H54 (cell line): ENCODE measurements at places on chromosomes 11 and 22.

- no peak for DNase-seq
Observed at GRCh38 chr11:29243616-29244015, 773.2 kb downstream of the KCNA4 start.

DNA sequence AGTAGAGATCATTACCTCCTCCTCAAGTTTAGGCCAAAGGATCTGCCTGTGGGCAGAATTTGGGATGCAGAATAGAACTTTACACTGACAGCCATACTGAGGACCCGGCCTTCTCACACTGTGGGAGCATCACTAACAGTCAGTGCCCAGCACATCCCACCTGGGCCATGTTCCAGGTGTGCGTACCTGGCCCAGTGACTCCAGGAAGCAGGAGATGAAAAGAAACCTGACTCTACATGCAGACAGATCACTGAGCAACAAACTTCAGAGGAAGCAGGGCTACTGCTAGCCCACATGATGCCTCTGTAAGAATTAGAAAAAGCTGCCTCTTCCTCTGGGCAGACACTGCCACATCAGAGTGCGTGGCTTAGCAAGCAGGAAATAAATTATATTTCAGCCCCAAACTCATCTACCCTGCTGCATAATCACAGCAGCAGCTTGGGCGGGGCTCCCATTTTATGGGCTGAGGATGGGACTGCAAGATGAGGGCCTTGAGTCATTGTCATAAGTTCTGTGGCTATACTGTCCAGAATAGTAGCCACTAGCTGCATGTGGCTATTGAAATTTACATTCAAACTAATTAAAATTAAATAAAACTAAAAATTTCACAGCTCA lies 6.0 kb upstream of the LMO2 start:
- DNase-seq = no peak

GRCh38 chr22:29854432-29854831 lies 16.4 kb upstream of the ASCC2 start:
- DNase-seq = no peak

DNA sequence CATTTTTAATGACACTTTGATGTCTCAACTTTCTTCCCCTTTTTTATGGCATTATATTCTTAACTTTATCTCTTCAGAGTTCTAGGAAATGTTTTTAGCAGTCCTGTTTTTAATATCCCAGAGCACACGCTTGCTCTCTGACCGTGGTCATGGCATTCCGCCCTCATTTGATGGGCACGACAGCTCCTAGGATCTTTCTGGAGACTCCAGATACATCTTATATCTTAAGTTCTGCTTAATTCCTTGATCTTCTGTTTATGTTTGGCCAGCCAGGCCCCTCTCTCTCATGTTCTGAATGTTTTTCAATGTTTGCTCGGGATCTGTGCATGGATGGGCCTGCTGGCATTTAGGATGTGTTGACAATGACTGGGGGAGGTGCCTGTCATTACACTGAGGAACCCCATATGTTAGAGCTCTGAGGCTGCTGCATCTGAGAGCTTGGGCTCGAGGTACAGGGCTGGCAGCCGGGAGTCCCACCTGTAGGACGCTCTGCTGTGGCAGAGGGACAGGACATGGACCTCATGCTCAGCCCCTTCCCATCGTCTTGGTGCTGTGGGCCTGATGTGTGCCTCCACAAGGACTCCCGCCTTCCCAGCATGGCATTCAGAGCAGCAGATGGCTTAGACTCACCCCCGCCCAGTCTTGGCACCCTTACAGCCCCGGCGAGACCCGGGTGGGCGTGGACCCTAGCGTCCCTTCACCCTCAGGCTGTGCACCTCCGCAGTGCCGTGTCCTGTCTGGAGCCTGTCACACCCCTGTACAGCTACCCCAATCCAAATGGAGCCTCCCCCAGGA lies 75.0 kb downstream of the CDKN1C start:
- DNase-seq = no peak

DNA sequence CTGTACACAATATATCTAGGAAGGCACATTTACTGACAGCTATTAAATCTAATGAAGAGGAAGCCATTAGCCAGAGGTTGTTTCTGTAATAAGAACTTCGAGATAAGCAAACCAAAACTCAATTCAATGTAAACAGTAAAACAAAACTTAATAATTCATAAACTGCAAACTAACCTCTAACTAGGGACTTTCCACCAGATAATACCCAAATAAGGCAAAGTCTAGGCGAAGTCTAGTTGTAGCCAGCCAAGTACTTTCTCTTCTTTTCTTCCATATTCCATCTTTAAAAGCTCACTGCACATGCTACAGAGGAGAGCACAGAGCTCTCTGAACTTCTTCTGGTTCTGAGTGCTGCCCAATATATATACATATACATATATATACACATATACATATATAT lies 229.9 kb upstream of the ANO5 start:
- no peak for DNase-seq

GRCh38 chr22:26586556-26587325 lies 3.2 kb downstream of the TPST2 start:
- no peak for DNase-seq

DNA sequence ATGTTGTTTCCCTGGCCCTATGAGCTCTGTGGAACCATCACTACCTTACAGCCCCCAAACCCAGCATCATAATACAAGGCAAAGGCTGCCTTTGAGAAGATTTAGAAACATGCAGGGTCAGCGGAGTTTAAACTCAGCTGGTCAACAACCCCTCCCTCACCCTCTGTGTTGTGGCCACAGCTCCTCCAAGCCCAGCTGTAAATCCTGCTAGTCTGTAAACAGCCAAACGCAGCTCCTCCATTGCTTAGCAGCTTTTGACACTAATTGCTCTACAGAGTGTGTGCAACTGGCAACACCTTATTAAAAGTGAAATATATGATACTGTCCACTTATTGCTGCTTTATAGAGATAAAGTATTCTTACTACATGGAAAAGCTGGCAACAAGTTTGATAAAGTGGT lies 29.1 kb downstream of the OPCML start:
- DNase-seq = no peak

DNA sequence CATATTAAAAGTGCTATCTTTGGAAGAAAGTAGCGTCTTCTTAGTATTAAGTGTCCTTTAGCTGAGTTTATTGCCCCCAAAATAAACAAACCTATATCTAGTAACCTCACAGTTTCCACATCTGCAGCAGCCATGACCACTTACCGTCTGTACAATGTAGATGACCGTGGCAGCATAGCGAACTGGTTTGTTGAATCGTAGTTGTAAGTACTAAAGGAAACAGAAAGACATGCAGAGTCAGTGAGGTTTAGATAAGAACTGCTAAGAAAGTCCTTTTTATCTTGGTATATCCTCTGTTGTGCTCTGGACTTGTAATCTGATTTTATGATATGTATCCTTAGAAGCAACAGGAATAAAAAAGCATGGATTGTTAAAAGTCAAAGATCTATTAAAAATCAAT lies 9.4 kb downstream of the SLC5A12 start:
- DNase-seq = no peak

DNA sequence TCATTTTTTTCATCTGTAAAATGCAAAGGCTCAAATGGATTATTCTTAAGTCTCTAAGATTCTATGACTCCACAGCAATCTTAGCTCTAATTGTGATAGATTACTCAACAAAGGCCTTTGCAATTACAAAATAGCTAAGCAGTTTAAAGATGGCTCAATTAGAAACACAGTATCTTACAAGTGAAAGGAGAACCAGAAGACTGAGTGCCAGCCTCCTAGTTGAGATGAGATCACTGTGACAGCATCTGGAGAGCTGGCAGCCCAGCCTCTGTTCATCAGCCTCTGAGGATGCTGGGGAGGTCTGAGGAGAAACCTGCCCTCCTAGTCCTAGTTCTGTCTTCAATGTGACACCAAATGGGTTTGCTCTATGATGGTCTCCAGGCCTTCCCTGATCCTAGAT lies 158.4 kb upstream of the NARS2 start:
- no peak for DNase-seq

DNA sequence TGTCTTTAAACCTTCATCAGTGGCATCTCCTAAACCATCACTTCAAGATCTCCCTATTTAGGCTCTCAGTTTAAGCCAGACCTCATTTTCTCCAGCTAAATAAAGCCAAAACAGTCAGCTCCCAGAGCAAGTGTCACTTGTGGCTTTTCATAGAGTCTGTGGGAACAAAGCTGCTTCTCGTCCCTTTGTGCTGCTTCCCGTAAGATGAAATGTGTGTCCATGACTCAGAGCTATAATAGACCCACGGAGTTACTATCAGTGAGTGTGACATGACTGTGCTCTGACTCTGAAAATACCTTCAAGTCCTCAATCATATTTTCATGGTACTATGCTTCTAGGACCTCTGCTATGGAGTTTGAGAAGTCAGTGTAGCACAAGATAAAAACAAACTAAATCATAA lies 57.3 kb upstream of the SLN start:
- DNase-seq = no peak

GRCh38 chr22:31870890-31871289 lies 73.4 kb upstream of the YWHAH start:
- no peak for DNase-seq
